NCI-H524 treated with DMSO at 0.1 percent for 48 hours (cell line): ENCODE measurements at places on chromosomes 16 and 17.

DNA sequence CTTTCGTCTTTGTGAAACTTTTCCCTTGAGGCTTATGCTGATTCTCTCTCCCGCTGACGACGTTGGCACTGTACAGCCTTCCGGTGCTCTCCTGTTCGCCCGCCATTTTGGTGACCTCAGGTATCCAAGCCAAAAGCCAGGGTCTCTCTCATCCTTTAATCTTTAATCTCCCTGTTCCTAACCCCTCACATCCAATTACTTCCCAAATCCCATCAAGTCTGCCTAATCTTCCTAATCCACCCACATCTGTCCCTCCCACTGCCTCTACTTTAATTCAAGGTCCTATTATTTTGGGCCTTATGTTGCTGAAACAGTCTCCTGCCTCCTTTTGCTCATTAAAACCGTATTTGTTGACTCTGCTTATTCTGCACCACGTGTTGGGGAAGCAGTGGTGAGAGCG is 7.3 kb downstream of the WRAP53 start:
- peak; percentile 50 for DNase-seq

GRCh38 chr17:7592422-7593021 is 2.6 kb upstream of the SOX15 start:
- no peak for DNase-seq

DNA sequence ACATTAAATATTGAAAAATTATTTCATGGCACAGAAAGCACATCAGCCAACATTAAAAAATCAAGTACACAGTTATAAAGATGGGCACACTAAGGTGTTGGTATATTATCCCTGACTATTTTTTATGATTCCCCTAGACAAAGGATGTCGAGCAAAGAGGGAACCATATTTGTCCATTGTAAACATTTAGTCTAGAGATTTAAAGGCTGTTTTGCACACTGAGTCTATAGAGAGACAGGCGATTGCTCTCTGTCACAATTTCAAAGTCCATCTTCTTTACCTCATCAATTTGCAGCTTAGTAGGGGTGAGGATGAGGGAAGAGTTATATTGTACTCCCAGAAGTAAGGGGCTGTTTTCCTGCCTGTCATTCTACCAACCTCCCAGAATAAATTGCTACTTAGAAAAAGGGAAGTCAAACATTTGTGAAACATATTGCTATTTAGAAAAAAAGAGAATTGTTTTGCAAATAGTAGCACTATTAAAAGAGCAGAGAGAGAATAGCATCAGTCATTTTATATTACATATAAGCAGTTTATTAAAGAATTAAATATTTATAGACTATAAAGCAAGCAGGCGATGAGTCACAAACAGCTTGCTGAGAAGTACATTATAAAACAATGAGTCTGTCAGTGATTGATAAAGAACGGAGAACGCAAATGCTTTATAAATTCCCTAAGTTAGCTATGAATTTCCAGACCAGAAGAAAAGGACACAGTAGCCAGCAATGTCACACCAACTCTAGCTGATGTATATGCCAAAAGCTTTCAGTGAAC is 270.6 kb upstream of the PMFBP1 start:
- no peak for DNase-seq

GRCh38 chr16:26118575-26118974 is 426.8 kb downstream of the HS3ST4 start:
- DNase-seq = no peak

DNA sequence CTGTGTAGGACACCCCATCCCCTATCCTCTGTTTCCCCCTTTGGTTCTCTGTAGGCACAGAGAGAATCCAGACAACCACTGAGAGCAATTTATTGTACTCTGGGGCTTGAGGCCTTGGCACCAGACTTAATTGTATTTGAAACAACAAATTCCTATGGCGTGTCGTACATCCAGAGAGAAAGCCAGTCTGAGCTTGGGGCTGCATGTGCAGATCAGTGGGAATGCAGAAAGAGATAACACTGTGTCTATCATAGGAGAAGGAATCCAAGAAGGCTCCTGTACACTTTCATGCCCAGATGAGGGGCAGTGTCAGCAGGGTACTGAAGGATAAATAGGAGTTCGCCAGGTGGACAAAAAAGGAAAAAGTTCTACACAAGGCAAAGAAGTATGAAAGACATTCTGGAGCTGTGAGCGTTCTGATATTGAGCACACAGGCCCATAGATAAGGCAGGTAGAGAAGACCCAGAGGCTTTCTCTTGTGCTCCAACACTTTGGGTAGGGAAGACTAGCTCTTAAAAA is 22.0 kb upstream of the IL4R start:
- no peak for DNase-seq
